CD4-positive, alpha-beta T cell treated with Interleukin-4 for 1 hour (primary cell): ENCODE measurements at places on chromosomes 6 and 20.

DNA sequence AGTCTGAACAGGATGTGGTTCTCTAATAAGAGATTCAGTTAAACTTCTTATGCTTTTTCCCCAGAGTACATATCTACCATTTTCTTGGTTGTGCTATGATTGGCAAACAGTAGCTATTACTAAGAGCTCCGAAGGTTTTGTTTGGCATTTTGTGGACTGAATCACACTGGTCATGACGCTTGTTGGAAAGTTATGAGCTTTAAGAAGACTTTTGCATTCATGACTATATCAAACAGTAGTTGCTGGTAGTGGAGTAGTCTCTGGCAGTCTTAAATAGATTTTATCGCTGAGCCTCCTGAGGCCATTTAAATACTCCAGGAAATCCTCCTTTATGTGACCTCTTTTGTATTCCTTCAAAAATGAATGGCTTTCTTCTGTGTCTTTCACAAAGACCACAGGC, 40.8 kb downstream of the CCDC170 start:
- no peak for DNase-seq

GRCh38 chr6:31575335-31575901, at the start of gene TNF:
TNF (plus strand) TSS chr6:31575565; CDS start chr6:31575742, 177 bp downstream.
- DNase-seq = peak; percentile 90

GRCh38 chr6:29886701-29887100, 55.6 kb upstream of the HLA-A start:
- DNase-seq = no peak

- DNase-seq = no peak
Observed at GRCh38 chr6:146913842-146914488, 290.3 kb upstream of the STXBP5 start.

DNA sequence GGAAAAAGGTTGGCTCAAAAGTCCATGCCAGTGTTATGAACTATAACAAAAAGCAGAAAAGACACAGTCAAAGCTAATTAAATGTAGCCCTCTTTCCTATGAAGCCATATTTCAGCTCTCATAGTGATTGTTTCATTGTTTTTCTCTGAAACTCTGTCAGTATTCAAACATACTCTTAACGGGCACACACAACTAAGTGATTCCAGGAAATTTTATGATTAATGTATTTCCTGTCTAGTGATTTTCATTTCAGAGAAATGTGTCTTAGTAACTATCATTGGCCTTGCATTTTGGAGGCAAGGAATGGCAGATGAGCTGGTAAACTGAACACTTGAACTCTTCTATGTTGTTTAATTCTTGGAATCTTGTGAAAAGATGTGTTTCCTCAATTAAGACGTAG, 68.0 kb downstream of the CLVS2 start:
- DNase-seq = no peak

- DNase-seq = no peak
Observed at GRCh38 chr6:33762713-33763112, 16.0 kb upstream of the IP6K3 start.

DNA sequence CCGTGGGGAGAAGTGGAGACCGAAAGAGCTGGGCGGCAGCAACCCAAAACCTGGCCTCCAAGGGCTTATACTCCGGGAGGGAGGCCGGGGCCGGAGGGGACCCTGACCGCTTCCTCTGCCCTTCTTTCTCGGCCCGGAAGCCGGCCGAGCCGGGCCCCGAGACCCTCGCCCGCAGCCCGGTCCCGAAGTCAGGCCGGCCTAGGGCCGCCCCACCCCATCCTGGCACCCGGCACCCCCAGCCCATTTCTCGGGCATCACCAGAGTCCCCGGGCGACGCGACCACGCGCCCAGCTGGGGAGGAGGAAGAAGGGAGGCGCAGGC, 572 bp upstream of the ZDHHC14 start:
- no peak for DNase-seq

DNA sequence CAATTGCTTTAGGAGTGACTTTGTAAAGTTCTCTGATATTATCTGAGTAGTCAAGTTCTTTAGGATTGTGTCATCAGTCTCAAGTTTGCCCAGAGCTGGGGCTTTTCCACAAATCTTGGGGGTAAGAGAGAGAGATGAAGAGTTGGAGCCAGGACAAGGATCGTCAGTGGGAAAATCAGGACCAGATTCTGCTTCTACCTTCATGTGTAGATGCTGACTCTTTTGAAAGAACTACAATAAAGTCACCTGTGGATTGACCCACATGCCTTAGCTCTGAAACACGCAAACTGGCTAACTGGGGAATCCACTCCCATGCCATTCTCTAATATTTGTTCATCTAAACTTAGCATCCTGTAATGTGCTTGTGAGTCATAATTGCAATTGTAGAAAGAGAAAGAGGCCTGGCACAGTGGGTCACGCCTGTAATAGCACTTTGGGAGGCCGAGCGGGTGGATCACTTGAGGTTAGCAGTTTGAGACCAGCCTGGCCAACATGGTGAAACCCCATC, 15.6 kb upstream of the BICRAL start:
- no peak for DNase-seq
